Retina (tissue), 1 donor: ENCODE measurements at places on chromosomes 5 and 9.

- no peak for DNase-seq
These were observed 48.2 kb downstream of the HMHB1 start for GRCh38 chr5:143860211-143860610.

- DNase-seq: peak; percentile 83
These were observed 32.6 kb upstream of the EGFL7 start for GRCh38 chr9:136629879-136630661.

DNA sequence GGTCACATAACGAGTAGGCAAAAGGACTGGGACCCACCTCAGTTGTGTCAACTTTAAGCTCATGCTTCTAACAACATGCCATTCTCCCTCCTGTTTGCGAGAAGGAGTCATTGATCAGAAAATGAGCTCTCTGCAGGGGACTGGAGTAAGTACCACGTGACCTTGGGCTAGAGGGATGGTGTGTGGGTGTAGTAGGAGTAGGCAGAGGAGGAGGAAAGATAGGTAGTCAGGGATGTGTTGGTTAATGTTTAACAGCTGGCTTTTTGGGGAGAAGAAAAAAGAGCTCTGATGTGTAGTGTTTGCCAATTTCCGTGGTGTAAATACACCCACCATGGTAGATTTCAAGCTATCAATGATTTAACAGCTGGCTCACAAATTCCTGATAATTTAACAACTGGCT is 160.3 kb upstream of the TBC1D2 start:
- DNase-seq: no peak

GRCh38 chr5:169832304-169832703 is 148.0 kb downstream of the INSYN2B start:
- DNase-seq: no peak
